Brain (organoid and tissue), 16 donors: ENCODE measurements at places on chromosomes 1 and 21.

DNA sequence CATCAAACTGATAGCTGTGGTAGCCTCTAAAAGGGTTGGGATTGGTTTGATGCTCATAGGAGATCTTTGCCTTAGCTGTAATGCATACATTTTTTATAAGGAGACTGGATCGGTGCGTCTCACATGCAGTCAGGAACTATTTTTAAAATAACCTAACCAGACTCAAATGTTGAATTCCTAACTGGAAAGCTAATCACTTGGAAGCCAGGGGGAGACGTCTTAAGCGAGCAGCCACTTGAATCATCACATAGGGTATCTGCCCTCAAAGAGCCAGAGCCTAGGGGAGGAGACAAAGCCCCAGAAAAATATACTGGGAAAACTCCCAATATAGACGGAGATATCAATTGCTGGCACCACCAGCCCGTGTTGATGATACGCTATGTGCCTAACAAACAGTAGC is 61.7 kb upstream of the PUM1 start:
- no peak for DNase-seq

DNA sequence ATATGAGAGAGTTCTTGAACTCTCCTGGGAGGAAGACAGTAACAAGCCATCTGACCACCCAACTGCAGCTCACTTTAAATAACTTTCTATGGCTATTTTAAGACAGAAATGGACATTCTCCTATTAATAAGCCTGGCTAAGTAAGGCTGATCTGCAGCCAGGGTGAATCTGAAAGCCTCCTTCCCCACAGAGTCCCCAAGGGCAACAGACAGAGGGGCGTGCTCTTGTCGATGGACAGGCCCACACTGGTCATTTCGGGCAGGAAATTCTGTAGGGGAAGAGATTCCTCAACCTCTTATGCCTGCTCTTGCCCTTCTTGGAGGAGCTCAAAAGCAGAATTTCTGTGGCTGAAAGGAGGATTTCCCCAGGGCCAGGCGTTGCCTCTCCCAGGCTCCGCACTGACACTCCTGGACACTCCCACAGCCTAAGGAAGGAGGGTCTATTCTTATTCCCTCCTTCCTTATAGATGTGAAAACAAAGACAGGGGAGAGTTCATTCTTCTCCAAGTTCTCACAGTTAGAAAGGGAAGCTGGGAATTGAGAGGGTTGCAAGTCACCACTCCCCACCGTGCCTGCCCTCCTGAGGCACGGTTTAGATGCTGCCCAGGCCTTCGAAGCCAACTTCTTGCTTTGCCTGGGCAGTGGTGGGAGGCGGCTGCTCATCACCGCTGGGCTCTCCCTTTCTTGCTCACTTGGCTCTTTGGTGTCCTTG is 17.9 kb upstream of the KANK4 start:
- no peak for DNase-seq

GRCh38 chr1:243434594-243434993 is 178.8 kb downstream of the SDCCAG8 start:
- no peak for DNase-seq

GRCh38 chr1:188904201-188904600 is 1573.5 kb downstream of the BRINP3 start:
- DNase-seq = no peak

DNA sequence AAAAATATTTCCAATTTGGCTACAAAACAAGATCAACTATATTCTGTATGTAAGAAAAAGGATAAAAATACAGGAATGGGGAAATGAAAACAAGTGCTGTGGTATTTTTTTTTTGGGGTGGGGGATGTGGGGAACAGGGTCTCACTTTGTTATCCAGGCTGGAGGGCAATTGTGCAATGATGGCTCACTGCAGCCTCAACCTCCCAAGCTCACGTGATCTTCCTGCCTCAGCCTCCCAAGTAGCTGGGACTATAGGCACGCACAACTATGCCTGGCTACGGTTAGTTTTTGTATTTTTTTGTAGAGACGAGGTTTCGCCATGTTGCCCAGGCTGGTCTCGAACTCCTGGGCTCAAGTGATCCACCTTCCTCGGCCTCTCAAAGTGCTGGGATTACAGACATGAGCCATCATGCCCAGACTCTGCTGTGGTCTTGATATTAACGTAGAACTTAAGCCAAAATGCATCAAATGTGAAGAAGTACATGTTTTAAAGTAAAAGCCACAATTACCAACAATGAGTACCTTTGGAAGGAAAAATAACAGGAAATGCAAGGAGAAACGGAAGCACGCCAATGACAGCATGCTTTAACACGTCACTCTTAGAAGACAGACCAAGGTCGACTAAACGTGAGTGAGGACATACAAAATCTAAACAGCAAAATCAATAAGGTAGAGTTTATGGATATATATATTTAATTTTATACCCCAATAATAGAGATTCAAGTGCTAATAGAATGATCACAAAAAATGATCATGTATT is 8.8 kb upstream of the ABCB10 start:
- no peak for DNase-seq

- peak; percentile 81 for DNase-seq
Observed at GRCh38 chr1:4652631-4653327, 1.6 kb upstream of the AJAP1 start.

GRCh38 chr1:202162418-202163280 is 2.2 kb upstream of the PTPN7 start:
- DNase-seq = no peak

- DNase-seq = no peak
Observed at GRCh38 chr1:92366040-92366395, 67.2 kb downstream of the RPAP2 start.

DNA sequence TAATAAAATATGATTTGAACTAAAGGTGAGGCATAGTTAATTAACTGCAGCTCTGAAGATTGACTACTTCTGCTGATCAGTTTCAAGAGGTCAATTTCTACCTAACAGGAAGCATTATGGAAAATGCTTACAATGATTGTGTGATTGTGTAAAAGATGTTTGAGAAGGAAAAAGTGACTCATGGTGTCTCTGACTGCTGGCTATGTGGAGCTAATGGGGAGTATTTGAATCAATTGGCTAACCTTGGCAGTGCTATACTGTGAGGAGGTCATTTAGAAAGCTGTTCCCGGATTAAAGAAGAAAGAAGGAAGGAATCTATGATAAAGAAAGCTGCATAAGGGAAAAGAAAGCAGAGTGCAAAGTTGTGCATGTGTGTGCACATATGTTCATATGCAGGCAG is 376.5 kb downstream of the ADGRL2 start:
- DNase-seq = no peak

DNA sequence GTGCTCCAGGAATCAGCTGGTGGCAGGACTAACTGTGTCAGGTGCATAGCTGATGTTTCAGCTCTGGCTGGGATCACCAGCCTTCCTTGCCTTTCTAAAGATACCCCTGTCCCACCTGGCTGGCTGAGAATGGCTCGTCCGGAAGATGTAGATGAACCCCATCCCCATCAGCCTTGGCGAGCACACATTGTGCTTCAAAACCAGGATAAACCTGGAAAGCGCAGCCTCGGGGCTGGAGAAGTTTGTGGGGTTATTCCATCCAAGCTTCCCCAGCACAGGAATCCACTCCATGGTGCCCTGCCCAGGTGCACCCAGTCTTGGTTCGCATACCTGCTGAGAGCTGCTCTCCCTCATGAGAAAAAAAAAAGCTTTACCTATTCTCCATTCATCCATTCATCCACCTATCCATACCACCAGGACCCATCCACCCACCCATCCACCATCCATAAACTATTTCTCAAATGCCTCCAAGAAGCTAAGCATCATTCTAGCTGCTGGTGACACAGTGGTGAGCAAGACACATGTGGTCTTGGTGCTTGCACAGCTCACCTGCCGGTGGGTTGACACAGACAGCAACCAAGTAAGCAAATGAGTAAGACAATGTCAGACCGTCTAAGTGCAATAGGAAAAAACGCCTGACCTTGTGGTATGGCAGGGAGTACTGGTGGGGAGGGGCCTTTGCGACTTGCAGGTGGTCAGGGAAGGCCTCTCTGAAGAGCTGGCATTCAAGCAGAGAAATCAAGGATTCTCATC is 94.0 kb downstream of the DMRTB1 start:
- DNase-seq = no peak

- no peak for DNase-seq
Observed at GRCh38 chr1:199978408-199978940, 49.0 kb upstream of the NR5A2 start.

- DNase-seq = peak; percentile 57
Observed at GRCh38 chr1:15206418-15207030, 40.5 kb upstream of the FHAD1 start.

GRCh38 chr1:67880056-67880601 is 46.9 kb upstream of the GNG12 start:
- peak; percentile 92 for DNase-seq

GRCh38 chr1:22711591-22712501 is 1.2 kb downstream of the EPHB2 start:
- DNase-seq = no peak

- no peak for DNase-seq
Observed at GRCh38 chr1:150484431-150484830, 2.8 kb upstream of the TARS2 start.

DNA sequence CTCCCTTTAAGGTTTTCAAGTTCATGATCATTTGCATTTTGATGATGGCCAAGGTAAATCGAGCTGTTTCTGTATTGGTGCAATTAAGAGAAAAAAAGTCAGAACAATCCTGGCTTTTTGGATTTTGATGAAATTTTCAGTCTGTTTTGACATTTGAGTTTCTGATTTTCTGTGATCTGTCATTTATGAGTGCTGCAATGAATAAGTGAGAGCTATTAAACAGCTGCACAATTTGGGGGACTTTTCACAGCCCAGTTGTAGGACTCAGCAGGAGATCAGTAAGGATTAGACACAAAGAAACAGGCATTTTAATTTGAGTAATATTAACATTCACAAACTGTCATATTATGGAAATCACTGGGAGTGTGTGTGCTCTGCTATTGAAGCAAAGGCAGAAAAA is 452.9 kb upstream of the CXADR start:
- DNase-seq = peak; percentile 39
